ENCODE measurements at places on chromosomes 1 and 21.

DNA sequence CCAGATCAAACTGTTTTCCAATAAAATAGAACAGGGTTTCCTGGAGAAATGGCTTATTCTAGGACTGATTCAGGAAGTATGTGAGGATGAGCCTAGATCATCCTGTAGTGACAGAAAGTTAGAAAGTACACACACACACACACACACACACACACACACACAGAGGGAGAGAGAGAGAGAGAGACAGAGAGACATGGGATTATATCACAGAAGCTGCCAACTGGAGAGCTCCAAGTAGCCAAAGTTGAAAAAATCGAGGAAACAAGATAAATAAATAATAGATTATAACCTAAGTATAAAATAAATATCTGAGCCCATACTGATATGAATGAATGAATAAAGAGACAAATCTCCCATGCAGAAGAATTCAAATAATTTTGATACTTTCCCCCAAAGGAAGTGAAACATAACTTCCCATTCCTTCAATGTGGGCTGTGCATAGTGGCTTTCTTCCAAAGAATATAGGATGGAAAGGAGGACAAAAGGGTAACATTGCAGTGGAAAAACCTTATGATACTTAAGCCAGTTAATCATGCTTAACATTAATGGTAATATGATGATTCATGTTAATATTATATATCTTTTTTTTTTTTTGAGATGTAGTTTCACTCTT is 171.6 kb downstream of the NTPCR start:
- no peak for DNase-seq

GRCh38 chr1:68594851-68595250 is 98.0 kb upstream of the DEPDC1 start:
- no peak for DNase-seq

DNA sequence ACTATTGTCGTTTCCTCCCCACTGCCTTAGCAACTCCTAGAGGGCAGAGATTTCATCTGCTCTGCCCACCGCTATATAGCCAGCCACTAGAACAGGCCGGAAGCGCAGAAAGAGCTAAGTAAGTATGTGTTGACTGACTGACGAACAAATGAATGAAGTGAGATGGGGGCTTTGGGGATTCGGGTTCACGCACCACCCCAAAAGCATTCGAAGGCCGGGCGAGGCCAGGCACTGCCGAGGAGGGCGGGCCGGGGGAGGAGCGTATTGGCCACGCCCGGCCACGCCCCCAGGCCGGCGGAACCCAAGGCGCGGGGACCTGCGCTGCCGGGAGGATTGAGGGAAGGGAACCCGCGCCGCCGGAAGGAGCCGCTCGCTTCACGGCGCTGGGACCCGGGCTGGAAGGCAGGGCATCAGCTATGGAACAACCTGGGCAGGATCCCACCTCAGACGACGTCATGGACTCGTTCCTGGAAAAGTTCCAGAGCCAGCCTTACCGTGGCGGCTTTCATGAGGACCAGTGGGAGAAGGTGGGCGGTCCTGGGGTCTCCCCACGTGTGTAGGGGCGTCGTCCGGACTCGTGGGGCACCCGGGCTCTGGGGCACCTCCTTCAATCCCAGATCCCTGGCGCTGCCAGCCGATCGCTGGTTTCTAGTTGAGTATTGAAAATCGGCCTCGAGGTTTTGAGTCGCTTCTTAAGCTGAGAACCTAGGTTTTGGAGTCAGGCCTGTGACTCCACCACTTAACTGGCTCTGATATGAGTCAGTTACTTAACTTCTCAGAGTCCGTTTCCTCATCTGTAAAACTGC is at the start of gene TTC4:
TSS of gene TTC4 (plus strand) at position 369 of the 806 bp plus-strand sequence. CDS start at position 417, 48 bp downstream.
- peak; percentile 84 for DNase-seq

GRCh38 chr1:198696211-198696610 is 57.4 kb downstream of the PTPRC start:
- no peak for DNase-seq

DNA sequence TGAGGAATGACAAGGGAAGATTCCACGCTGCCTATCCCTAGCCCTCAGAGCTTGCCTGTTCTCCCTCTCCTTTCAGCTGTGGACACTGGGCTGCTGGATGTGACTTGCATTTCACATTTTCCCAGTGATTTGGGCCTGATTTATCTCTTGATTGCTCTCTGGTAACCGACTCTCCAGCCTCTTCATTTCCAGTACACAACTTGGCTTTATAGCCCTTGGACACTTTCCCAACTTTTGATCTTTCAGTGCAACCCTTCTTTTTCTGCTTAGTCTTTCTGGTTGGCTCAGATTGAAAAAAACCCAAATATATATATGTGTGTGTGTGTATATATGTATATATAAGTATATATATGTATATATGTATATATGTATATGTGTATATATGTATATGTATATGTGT is 138.3 kb downstream of the RYR2 start:
- DNase-seq: no peak
